ENCODE measurements at places on chromosomes 3 and 15.

DNA sequence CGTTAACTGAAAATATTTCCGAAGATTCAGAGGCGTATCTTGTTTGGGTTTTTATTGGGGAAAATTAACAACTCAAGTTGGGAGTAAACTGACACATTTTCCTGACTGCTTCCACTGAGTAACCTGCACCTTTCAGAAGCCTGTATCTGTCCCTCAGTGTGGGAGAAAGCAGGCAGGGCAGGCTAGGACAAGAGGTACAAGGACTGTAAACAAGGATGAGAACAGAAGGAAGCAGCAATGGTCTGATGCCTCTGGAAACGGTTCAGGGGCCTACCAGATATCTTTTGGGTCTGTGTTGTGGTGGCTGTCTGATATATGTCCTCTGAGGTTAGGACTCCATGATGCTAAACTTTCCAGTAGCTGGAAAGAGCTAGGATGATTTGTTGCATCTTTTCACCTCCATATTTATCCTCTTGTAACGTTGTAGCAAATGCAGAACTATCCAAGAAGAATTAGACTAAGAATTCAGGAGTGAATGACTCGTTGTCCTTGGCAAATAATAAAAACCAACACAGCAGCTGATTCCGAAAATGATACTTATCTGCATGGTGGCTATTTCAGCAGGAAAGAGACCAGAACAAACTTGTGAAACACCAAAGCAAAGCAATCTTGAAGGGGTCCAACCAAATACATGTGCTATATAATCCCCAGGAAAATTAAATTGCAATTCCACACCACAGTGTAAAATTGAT is 195.9 kb upstream of the ICE2 start:
- DNase-seq: no peak

GRCh38 chr3:132787616-132788300 is 65.5 kb upstream of the NPHP3 start:
- DNase-seq: no peak

- DNase-seq: no peak
These were observed 46.2 kb downstream of the DPH6 start for GRCh38 chr15:35499723-35500122.

- DNase-seq: no peak
These were observed 57.9 kb downstream of the TNIK start for GRCh38 chr3:171402281-171402680.

DNA sequence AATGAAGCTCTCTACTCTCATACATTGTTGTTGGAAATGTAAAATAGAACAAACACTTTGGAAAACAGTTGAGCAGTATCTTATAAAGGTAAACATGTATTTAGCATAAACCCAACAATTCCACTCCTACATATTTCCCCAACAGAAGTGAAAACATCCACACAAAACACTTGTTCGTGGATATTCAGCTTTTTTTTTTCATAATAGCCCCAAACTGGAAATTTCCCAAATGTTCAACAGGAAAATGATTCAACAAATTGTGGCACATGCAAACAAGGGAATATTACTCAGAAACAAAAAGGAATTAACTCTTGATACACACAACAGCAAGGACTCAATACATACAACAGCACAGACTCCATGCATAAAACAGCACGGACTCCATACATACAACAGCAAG is 28.5 kb downstream of the RFTN1 start:
- DNase-seq: no peak

Measured in D721Med (cell line).